Caco-2 (cell line): ENCODE measurements at places on chromosomes 7 and 10. TPM values are rescaled to one million over a fixed set of nuclear protein-coding genes. Genes with fewer than 3 reads are reported as not detected.
A peak's percentile ranks its signal among the peaks of the same experiment; 100 is the strongest.

- no peaks in the 10 kb centered on the region for H3K36me3 ChIP-seq
- no peak overlapping the region for H3K27ac ChIP-seq
- DNase-seq: no peak
- H3K4me1 ChIP-seq: no peaks in the 10 kb centered on the region
- no peaks in the 10 kb centered on the region; the same call in 1 of the 2 replicates for H3K27me3 ChIP-seq
- H3K4me3 ChIP-seq: no peak overlapping the region
These were observed 191.2 kb downstream of the PLXDC2 start for GRCh38 chr10:20007426-20007825.

DNA sequence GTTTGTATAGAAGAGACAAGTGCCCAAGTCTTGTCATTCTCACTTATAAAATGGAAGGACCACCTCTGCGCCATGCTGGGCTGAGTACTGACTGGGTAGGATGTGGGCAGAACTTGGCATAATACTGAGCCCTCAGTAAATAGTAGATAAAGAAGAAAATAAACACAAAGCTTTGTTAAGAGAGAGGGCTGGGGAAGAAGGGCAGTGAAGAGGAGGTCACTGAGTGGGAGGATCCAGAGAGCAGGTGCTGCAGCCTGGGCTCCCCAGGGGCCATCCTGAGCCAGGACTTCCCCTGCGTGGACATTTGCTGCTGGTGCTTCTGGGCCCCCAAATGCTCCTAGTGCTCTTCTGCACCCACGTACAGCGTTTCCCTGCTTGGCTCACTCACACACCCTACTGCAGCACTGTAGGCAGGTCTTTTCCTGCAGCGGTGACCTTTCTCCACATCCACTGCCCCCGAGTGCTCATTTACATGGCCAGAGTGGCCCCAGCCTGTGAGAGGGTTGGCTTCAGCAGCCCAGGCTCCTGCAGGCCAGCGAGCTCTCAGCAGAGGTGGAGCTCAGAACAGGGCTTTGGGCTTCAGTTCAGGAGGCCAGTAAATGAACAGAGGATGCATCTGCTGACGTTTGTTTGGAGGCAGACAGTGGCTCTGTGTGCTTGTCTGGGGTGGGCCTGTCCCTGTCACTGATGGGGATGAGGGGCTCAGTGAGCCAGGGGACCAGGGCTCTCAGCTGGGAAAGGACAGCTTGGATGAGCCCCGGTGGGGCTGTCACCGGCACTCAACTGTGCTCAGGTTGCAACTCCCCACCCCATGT lies 164.6 kb downstream of the ADARB2 start:
- peak; percentile 32 for DNase-seq
- H3K4me1 ChIP-seq: no peaks in the 10 kb centered on the region
- H3K4me3 ChIP-seq: no peak overlapping the region
- no peaks in the 10 kb centered on the region for H3K27me3 ChIP-seq

- H3K4me3 ChIP-seq: no peak overlapping the region
- H3K27me3 ChIP-seq: no peaks in the 10 kb centered on the region
- H3K36me3 ChIP-seq: no peaks in the 10 kb centered on the region
- no peaks in the 10 kb centered on the region for H3K4me1 ChIP-seq
- no peak for DNase-seq
These were observed 110.7 kb upstream of the SEMA3C start for GRCh38 chr7:81029511-81029910.

MRM2 gene
- total RNA-seq: 48.8 and 49.3 TPM in 2 replicates

DNA sequence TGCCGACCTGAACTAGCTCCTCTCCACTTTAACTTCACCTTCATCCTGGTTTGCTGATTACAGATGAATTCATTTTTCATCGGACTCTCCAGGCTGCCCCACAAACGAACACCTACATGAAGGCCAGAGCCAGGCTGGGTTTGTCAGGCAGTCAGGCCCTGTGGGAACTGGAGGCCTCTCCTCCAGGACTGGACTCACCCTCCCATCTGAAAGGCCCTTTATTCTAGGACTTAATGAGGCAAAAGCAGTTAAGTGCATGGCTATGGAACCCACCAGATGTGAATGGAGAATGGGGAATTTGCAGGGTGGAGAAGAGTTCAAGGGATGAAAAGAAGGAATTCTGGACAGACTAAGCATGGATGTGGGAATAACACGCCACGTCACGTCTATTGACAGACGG lies 170.8 kb downstream of the ARHGAP12 start:
- H3K27ac ChIP-seq: no peak overlapping the region
- H3K27me3 ChIP-seq: no peaks in the 10 kb centered on the region
- DNase-seq: no peak
- H3K4me1 ChIP-seq: peaks cover 14% of the 10 kb centered on the region
- no peaks in the 10 kb centered on the region for H3K36me3 ChIP-seq
